ENCODE measurements at places on chromosomes 7 and 10. TPM values are rescaled to one million over a fixed set of nuclear protein-coding genes. Genes with fewer than 3 reads are reported as not detected.

DNA sequence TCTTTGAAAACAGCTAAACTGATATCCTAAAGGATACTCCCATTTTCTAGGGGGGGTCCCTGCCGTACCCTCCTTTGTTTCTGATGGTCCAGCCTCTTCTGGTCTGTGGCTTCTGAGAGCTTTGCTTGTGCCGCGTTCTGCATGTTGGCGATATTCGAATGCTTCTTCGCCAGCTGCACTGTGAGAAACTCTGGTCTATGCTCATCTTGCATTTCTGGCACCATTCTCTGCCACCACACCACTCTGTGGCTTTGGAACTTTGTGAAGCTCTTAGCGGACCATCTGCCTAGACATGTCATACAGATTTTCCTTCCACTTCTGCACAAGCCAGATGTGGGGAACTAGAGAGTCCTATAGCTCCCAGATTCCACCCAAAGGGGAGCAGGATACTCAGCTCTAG is 197.2 kb downstream of the REEP3 start:
- DNase-seq = no peak

DNA sequence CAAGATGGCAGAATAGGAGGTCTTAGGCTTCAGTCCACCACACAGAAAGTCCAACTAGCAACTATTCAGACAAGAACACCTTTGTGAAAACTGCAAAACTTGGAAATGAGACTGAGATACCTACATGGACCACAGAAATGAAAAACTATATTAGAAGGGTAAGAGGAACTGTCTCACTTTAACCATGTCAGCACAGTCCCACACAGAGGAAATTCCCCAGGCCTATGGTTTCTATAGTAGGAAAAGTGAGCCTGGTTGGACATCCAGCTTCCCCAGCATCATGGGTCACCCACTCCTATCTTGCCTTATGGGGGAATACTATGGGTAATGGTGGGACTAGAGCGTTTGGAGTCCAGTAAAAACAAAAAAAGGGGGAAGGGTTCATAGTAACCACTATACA is 38.8 kb upstream of the CDK6 start:
- no peak for DNase-seq

DNA sequence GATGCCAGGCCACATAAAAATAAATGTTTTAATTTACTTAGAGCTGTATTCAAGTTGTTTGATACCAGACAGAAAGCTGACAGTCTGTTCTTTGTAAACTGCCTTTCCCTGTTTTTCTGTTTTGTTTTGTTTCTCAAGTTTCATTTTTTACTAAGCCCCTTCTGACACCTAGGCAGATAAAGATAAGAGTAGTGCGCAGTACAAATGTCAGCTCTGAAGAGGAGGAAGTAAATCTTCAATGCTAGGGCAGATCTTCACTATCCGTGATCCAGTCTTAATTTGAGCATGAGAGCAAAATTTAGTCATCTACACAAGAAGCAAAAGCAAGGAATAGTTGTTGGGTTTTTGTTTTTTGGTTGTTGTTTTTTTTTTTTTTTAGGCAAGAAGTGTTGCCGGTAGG is 27.3 kb downstream of the MTURN start:
- no peak for DNase-seq

DNA sequence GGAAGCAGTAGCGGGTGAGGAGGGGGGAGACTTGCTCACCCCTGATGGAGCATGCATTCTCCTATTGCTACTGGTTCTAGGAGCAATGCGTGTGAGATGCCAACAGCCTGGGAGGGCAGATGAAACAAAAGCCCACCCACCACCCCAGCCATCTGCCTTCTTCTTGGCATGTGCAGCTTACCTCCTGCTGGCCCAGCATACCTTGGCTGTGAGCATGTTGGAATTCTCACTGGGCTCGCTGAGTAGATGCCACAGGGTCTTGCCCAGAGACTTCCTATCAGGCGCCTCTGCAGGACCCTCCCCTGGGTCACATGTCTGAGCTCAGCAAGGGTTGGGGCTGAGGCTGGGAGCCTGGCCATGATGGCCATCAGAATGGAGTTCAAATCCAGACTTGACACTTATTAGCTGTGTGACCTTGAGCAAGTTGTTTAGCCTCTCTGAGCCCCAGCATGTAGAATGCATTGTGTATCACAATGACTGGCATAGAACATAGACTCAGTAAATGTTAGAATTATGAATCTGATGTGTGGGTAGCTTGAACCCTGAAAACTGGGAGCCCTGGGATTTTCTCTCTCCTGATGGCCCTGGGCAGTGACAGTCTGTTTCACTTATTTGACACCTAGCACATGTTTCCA is 38.2 kb downstream of the CDH23 start:
- no peak for DNase-seq

DNA sequence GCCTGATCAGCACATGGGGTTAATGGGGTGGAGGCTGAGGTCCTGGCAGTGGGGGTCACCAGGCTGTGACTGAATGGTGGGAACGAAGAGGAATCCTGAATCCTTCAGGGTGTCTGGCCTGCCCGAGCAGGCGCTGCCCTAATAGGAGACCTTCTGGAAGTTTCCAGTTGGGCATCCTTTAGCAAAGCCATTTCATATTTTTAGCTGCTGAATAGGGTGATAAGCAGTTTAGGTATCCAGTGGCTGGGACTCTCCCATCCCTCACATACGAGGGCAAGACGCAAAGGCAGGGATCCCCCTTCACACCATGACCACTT is 159.3 kb downstream of the SH3PXD2A start:
- DNase-seq = no peak

- DNase-seq = no peak
Observed at GRCh38 chr10:78728176-78728575, 340.6 kb upstream of the ZMIZ1 start.

HMX2 gene
- not detected for total RNA-seq

DNA sequence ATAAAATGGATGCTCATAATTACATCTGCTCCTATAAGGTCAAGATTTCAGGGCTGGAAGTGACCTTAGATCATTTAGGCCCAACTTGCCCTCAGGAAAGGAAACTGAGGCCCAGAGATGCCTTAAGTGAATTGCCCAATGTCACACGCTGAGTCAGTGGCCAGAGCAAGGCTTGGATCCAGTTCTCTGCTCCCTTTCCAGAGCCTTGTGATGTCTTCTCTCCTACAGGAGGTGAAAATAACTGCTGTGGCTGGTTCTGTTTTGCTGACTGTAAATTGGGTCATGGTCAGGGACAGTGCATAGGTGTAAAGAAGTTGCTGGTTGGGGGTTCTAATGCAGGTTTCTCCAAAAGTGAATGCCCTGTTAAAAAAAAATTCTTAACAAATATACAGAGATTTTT is 91.3 kb downstream of the TCF7L2 start:
- DNase-seq = no peak

TMEM130 gene
- not detected for total RNA-seq

MCMBP gene
- 84.7 TPM for total RNA-seq
